Fibroblast of skin of right biceps (primary cell): ENCODE measurements at places on chromosomes 6 and 20.

- DNase-seq = no peak
Observed at GRCh38 chr6:67706388-67706787, 928.7 kb upstream of the ADGRB3 start.

DNA sequence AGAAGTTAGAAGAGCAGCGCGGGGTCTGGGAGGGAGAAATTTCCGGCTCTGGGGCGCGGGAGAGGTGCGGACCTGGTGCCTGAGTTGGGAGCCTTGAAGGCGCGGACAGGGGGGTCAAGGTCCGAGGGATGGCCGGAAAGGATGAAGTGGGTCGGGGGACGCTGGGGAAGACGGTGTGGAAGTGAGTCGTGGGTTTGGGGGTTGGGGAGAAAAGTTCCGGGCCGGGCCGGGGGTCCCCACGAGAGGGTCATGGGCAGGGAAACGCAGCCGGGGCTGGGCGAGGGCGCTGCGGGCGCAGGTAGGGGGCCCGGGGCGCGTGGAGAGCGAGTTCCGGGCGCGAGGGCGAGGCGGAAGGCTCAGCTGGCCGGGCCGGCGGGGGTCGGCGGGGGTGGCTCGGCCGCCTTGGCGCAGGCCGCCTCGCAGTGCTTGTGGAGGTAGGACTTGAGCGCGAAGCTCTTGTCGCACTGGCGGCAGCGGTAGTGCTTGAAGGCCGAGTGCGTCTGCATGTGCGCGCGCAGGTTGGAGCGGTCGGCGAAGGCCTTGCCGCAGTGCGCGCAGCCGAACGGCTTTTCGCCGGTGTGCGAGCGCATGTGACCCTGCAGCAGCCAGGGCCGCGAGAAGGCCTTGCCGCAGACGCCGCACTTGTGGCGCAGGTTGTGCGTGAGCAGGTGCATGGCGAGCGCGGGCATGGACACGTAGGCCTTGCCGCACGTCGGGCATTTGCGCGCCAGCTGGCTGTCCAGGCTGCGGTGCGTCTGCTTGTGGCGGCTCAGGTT lies 10.5 kb upstream of the SRXN1 start:
- DNase-seq = peak; percentile 17

GRCh38 chr6:34953061-34954025 lies 64.3 kb downstream of the ANKS1A start:
- peak; percentile 38 for DNase-seq

DNA sequence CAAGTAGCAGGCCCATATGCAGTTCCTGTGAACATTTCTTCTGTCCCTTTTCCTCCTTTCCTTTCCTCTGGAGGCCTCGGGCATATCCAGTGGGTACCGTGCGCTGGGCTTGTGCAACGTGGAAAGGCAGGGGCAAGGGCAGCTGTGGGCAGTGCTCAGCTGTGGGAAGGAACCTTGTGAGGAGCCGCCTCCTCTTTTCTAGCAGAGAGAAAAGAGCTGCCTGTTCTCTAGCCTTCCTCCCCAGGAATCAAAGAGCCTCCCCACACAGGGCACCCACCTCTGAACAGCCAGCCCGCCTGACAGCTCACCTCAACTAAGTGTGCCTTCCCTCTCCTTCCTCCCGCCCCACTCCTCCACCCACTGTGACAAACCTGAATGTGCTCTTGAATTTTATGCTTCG lies 143.3 kb upstream of the HDDC2 start:
- no peak for DNase-seq

GRCh38 chr20:58853976-58854637 lies 1.6 kb downstream of the GNAS start:
- no peak for DNase-seq

- peak; percentile 38 for DNase-seq
Observed at GRCh38 chr6:63504777-63505384, 67.4 kb upstream of the LOC128125822 start.

GRCh38 chr6:29845405-29846006 lies 17.9 kb downstream of the HLA-G start:
- DNase-seq = no peak

- DNase-seq = no peak
Observed at GRCh38 chr6:167499161-167499660, 174.3 kb downstream of the TTLL2 start.

GRCh38 chr6:78300885-78301284 lies 566.5 kb upstream of the IRAK1BP1 start:
- no peak for DNase-seq

- no peak for DNase-seq
Observed at GRCh38 chr6:82989736-82990290, 75.8 kb downstream of the UBE3D start.

DNA sequence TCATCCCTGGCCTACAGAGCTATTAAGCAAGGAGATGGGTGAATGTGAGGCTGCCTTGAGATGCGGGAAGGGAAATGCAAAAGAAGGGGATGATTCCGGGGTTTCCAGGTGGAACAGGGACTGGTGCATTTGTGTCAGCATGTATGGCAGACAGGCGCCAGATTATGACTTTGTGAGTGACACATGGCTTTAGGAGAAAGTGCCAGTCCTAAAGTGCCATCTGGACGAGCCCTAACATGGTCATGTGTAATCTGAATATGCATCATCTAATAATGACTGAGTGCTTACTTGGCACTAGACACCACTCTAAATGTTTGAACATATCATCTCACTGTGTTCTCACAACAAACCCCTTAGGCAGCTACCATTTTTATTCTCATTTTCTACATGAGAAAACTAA lies 195.0 kb upstream of the TSHZ2 start:
- no peak for DNase-seq

DNA sequence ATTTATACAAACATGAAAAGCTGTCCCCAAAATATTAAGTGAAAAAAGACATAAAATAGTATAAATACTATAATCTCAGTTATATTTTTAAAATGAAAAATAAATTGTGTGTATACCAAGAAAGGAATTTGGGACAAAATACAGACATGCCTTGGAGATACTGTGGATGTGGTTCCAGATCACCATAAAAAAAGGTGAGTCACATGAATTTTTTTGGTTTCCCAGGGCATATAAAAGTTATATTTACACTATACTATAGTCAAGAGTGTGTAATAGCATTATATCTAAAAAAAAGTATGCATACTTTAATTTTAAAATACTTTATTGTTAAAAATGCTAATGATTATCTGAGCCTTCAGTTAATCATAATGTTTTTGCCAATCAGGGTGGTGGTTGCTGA lies 17.4 kb upstream of the SDHAF4 start:
- peak; percentile 38 for DNase-seq

- peak; percentile 21 for DNase-seq
Observed at GRCh38 chr20:46347841-46348803, 39.8 kb upstream of the CDH22 start.

DNA sequence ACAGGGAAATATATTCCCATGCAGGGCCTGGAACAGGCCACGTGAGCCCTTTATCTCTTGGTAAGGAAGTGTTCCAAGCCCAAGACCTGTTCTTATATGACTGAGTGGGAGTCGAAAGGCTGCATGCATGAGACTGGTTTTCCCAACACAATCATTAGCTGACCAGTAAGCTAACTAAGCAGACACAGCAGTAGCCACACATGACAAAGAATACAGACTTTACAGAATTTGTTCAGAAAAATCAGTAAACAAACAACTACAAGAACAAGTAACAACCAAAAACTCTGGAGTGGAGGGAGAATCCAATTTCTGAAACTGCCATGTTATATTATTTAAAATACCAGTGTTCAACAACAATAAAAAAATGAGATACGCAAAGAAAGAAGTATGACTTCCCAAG lies 16.7 kb downstream of the BPIFA1 start:
- no peak for DNase-seq

- DNase-seq = peak; percentile 45
Observed at GRCh38 chr6:158353883-158354877, 41.9 kb downstream of the TULP4 start.

DNA sequence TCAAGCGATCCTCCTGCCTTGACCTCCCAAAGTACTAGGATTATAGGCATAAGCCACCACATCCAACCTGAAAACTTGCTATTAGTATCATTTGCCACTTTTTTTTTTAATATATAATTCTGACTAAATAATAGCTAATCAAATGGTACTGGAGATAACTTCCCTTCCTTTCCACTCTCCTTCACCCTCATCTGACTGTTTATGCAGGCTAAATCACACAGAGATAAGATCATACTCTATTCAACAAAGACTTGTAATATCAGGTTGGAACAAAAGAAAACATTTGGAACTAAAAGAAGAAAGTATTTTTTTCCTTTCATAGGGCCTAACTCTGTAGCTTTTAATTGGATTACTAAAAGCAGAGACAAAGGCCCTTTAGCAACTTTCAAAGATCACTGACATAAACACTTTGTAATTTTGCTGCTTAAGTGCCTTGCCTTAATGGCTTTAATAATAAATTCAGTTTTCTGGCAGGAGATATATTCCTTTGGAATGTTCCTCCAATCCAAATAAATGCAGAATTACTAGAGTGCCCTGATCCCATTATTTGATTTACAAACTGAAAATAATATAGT lies 198.7 kb upstream of the ASCC3 start:
- DNase-seq = no peak

DNA sequence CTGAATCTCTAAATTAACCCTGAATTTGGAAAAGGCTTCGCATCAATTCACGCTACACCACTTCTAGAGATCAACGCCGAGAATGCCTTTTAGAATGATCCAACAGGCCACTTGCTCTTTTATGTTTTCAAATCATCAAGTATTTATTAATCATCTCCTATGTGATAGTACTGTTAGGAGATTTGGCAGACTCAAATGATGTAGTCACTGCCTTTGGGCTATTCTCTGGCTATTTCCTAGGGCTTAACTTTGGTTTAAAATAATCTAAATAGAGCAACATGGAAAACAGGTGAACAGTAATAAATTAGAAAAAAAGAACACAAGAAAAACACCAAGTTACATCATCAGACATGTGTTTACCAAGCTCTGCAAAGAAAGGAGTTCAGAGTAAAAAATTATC lies 140.3 kb downstream of the TENT5A start:
- DNase-seq = no peak

DNA sequence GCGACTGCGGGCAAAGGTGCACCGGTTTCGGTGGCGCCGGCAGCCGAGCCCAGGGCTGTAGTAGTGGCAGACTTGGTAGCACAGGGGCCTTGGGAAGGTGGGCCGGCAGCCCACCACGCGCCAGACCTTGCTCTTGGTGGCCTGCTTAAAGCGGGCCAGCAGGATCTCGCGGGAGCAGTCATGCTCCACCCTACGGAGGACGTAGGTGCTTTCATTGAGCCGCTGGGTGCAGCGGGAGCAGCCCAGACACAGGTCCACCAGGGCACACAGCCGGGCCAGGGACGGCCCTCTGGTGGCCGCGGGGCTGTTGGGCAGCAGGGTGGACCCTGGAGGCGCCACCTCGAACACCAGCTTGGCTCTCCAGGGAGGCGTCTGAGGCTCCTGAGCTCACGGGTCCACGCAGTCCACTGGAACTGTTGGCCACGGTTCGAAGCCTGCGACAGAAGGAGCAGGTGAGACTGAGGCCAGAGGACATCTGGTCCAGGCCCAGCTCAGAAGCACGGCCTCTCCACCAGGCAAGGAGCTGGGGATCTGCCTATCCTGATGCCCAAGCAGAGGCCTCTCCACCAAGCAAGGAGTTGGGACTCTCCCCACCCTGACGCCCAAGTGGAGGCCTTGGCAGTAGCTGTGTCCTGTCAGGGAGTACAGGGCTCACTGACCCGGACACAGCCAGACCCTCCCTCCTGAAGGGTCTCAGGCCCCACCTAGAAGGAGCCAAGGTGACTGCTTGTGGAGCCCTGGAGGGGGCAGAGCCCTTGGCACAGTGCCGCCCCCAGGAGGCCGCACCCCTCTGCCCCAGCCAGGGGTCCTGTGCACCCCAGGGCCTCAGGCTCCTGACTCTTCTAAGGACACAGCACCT lies 1.0 kb downstream of the HELZ2 start:
- DNase-seq = no peak

- DNase-seq = no peak
Observed at GRCh38 chr6:5516036-5516435, 254.7 kb downstream of the FARS2 start.

GRCh38 chr6:125952764-125953501 lies 3.6 kb upstream of the HINT3 start:
- peak; percentile 22 for DNase-seq

DNA sequence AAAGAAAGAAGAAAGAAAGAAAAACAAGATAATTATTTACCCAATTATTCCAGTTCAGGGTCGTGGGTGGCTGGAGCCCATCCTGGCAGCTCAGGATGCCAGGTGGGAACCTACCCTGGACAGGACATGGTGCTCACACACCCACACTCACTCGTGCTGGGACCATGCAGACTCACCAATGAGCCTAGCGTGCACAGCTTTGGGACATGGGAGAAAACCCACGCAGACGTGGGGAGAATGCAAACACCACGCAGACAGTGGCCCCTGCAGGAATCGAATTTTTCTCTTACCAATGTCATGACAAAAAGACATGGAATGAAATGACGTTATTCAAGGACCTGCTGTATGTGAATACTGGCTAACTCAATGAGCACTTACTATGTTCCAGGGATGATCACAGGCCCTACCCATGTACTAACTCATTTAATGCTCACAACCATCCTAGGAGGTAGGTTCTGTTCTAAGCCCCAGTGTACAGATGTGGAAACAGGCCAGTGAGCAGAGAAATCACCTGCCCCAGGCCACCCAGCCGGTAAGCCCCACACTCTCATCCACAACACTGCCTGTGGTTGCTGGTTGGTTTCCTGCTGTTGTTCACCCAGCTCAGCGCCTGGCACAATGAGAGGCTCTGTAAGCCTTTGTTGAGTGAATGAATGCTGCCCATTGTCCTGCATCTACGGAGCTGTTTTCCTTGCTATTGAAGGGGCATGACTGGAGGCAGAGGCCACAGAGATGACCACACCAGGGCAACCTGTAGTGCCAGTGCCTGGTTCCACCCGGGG lies 6.8 kb upstream of the PI16 start:
- DNase-seq = no peak

GRCh38 chr6:7691675-7692452 lies 34.0 kb upstream of the BMP6 start:
- DNase-seq = peak; percentile 72

DNA sequence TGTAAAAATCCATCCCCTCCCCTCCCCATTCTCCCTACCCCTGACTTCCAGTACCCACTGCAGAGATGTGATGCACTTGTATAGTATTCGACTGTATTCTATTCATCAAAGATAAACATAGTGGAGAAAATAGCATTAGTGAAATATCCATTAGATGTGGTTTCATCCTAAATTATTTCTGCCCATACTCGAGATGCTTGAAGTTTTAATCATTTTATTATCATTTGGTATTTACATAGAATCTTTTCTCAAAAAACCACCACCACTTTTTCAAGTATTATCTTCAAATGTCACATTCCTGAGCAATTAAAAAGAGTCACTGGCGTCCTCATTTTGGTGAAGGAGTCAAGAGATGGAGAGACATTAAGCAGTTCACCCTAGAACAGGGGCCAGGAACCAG lies 181.9 kb downstream of the HAO1 start:
- peak; percentile 62 for DNase-seq

- DNase-seq = peak; percentile 10
Observed at GRCh38 chr20:63657260-63657936, 714 bp upstream of the RTEL1 start.

DNA sequence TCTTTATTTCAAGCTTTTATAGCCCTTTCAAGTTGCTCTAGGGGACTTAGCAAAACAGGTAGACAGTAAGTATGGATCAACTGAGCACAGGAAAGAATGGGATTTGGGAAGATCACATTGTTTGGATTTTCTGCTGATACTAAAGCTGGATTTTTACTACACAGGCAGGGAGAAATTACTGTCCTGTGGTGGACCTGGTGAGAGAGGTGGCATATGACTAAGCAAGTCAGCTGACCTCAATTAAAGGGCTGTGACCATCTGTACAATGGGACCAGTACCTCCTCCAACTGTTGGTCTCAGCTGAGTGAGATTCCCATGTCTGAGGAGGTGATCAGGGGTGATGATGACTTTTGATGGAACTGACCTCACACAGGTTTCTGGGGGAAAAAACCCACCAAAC lies 28.0 kb downstream of the RREB1 start:
- DNase-seq = no peak
